ENCODE measurements at places on chromosomes 11 and 22.

- peak; percentile 56 for DNase-seq
These were observed at the start of gene MYEOV for GRCh38 chr11:69293819-69294505. MYEOV (plus strand) TSS chr11:69294155; CDS start chr11:69295355, 1,200 bp downstream.

- no peak for DNase-seq
These were observed 206.9 kb downstream of the CADM1 start for GRCh38 chr11:115297330-115297729.

DNA sequence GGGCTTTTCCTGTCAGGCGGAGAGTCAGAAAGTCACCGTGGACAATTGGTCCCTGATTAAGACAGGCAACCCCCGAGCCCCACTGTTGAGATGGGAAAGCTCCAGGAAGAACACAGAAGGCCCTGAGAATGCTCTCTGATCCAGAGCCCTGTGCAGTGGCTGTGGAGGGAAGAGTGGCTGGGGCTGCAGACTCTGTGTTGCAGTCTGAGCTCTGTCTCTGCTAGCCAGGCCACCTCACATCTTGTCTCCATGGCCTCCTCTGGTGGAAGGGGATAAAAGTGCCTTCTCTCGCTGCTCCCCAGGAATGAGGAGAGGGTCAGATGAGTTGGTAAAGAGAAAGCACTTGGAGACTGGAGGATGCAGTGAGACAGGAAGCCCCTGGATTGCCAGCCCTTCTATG is 141.2 kb downstream of the CEP164 start:
- DNase-seq: no peak

- DNase-seq: no peak
These were observed 27.2 kb upstream of the KCNJ11 start for GRCh38 chr11:17415523-17416104.

DNA sequence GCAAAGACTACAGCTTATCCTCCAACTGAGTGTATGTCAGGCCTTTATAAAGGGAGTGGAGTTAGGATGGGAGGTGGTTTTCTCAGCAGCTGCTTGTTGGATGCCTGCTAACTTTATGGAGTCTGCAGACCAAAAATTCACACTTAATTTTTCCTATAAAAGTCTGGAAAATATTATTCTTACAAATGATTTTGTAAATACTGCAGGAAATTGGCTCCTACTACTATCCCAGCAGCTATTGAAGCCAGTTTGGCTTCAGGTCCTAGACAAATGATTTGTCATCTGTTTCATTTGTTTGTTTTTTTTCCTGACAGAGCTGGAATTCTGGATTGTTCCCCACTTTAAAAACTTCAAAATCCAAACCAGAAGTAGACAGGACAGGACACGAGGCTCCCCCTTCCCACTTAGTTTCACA is 292.5 kb downstream of the TMEM135 start:
- no peak for DNase-seq

DNA sequence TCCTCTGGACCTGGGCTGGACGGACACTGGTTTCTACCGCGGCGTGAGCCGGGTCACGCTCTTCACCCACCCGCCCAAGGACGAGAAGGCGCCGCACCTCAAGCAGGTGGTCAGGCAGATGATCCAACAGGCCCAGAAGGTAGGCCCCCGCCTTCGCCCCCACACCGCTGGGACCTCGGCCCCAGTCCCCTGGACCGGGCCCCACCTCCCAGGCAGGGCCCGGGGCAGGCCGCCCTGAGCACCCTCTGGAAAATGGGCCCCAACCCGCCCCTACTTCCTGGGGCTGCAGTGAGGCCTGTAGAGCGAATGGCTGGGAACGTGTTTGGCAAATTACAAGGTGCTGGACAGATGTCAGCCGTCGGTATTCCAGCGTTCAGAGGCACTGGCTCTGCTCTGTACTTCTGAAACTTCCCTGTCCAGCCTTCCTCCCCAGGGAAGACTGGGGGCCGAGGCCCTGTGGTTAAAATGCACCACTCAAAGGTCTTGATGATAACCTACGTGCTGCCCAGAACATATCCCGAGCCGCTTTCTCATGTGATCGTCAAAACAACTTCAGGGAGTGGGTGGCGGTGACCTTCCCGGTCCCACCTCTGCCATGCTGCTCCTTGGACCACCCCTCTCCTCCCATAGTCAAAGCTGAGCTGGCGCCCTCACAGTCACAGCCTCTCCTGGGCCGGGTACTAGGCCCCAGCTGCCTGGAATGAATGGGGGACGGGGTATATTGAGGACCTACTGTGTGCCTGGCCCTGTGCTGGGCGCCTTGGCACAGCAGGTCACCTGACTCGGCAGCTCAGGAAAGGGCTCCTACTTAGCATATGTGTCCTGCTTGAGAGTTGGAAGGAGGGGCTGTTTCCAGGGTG is 869 bp downstream of the FAM83F start:
- no peak for DNase-seq

Measured in adrenal gland (tissue), 19 donors.